SHP77 (cell line): ENCODE measurements at places on chromosomes 4 and X.

- no peak for DNase-seq
Observed at GRCh38 chr4:6440506-6441201, 31.8 kb downstream of the PPP2R2C start.

- peak; percentile 7 for DNase-seq
Observed at GRCh38 chr4:70637239-70637913, 8.8 kb downstream of the ENAM start.

GRCh38 chrX:12874581-12874980 lies 7.7 kb downstream of the TLR7 start:
- DNase-seq, result no peak

- DNase-seq, result no peak
Observed at GRCh38 chr4:159941076-159941475, 838.2 kb downstream of the RAPGEF2 start.

DNA sequence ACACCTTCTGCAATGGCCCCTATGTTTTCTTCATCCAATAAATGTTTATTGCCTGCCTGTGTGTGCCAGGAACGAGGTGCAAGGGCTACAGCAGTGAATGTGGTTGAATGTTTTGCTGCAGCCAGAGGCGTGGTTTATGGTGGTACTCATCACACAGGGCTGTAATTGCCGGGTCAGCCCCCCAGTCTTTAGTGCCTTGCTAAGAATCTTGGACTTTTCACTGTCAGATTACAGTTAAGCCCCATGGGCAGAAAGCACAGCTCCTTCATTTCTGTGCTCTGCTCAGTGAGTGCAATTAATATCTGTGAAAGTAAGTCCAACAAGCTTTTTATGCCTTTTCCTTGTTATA lies 67.8 kb downstream of the TAPT1 start:
- DNase-seq, result no peak

- DNase-seq, result no peak
Observed at GRCh38 chr4:121062521-121062920, 9.8 kb downstream of the NDNF start.

DNA sequence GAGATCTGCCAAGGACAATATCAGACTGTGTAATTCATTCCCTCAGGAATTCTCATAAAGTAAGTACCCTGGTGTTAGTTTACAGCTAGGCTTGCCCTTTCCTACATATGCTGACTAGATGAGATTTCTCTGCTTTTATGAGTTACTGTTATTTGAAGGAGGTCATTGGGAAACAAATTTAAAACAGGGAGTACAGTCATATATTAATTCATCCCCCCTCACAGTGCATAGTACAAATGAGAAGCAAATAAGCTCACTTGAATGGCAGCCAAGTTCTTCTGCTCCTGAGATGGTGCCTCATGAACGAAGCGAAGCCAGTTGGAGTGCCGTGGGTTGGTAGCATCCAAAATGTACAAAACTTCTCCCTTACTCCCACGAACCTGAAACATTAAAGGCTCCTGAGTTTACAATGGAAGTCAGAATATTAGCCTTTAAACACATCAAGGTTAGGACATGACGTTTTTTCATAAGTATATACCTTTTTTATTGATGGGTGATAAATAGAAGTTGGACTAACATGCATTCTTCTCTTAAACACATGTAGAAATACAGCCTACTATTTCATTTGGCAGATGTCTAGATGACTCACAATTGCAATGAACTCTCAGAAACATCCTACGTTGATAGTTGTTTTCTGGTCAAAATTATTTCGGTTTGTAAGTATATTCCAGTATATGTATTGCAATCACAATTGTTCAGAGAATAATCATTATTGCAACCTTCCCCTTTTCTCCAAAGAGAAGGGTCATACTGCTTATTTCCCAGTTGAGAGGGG lies 69.2 kb downstream of the PRDM5 start:
- DNase-seq, result no peak

DNA sequence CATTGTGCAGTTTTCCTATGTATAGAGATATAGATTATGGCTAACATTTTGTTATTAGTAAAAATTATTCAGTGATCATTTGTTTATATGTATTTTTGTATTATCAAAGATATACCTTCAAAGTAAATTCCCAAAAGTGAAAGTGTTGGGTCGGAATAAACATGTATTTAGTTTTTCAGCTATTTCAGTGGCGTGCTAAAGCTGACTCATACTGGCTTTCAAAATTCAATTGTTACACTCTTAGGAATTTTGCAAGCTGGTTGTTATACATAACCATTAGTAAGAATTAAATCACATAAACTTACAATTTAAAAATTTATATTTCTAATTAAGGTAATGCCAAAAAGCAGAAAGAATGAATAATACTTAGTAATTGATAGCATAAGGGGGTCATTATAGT lies 288.4 kb upstream of the NRK start:
- no peak for DNase-seq

- no peak for DNase-seq
Observed at GRCh38 chrX:153885208-153885787, 675 bp downstream of the L1CAM start.

DNA sequence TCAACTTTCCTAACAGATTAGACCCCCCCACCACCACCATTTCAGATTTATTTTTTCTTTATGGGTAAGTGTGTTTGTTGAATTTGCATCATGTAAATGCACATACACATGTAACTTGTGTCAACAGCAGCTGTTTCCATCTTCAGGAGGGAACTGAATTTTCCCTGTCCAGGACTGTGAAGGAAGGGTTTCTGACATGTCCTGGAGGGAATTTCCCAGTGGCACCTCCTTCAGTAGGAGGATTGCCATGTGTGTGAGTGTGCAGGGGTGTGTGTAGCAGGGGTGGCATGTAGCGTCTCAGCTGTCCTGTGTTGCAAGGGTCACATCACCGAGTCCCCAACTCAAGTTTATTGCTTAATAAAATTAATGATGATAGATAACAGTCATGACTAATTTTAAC lies 19.7 kb downstream of the HERC6 start:
- no peak for DNase-seq

DNA sequence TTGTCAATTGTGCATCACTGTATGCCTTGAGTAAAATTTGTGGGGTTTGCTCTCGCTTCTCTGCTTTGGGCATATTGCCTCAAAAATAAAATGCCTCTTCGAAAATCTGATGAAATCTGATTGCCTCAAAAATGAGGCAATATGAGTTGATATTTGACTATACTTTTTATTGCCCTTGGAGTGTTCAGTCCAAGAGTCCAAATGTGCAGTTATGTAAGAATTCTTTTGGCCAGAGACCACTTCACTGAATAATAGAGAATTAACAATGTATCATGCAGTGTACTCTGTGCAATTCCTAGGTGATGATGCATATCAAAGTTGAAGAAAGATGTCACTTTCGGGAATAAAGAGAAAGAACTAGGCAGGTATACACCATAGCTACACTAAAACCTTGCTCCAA lies 8.6 kb downstream of the MAOA start:
- no peak for DNase-seq
